ENCODE measurements at places on chromosomes 6 and 20. TPM values are rescaled to one million over a fixed set of nuclear protein-coding genes. Genes with fewer than 3 reads are reported as not detected.

OR12D3 gene
- not detected for total RNA-seq

EYA2 gene
- total RNA-seq, result not detected

DBNDD2 gene
- total RNA-seq, result 6.6 TPM

BPIFB2 gene
- not detected for total RNA-seq

CD24 gene
- total RNA-seq, result not detected

TREML2 gene
- total RNA-seq, result 1.9 TPM

TSHZ2 gene
- 0.18 TPM for total RNA-seq

PPARD gene
- 16.4 TPM for total RNA-seq

SERPINB6 gene
- 56.0 TPM for total RNA-seq

PGC gene
- not detected for total RNA-seq

Measured in activated CD8-positive, alpha-beta memory T cell treated with anti-CD3 and anti-CD28 coated beads, Interleukin-2, amount 10 ng/mL, durations not matched to agents 7 days and 5 days (primary cell).